ENCODE measurements at places on chromosomes 2 and 18.

DNA sequence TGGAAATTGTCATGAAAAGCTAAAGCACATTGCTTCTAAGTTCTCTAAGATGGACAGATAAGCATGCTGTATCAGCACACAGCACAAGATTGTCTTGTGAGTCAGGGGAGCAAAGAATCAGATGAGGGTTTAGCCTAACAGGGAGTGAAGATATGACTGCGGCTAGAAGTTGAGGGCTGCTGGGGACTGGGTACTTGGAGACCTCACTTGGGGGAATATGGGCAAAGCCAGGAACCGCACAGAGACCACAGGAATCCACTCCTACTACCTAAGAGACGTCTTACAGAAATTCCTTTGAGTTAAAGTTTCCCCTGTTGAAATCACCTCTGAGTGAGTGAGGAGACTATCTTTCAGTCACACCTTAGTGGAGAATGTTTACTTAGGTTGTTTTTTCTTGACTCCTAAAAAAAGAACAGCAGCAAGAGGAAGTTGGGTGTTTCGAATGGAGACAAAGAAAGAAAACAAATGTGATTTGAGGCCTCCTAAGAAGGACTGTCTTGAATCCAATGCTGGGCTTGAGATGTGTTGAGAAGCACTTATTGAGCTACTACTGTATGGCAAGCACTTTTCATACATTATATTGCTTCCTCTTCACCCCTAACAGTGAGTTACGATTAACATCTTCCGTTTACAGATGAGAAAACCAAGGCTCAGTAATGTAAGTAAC is 100.7 kb downstream of the ANKRD44 start:
- no peak for DNase-seq

DNA sequence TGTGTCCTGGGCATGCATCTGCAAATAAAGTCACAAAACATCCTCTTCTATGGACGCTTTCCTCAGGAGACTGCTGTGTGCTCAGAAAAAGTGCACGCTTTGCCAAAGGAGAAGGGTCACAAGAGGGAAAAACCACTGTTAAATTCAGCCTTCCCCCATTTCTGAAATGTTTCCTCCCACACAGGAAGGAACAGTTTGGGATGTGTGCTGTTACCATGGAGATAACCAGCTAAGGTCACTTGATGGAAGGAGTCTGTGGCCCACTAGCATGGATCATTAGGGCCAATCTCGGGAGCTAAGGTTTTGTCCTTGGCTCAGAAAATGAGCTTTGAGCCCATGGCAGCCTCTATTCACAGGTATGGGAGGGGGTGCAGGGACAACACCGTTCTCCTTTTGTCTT is 5.6 kb downstream of the KCNE4 start:
- no peak for DNase-seq

- DNase-seq = no peak
Observed at GRCh38 chr2:241268306-241268705, 47.2 kb downstream of the HDLBP start.

DNA sequence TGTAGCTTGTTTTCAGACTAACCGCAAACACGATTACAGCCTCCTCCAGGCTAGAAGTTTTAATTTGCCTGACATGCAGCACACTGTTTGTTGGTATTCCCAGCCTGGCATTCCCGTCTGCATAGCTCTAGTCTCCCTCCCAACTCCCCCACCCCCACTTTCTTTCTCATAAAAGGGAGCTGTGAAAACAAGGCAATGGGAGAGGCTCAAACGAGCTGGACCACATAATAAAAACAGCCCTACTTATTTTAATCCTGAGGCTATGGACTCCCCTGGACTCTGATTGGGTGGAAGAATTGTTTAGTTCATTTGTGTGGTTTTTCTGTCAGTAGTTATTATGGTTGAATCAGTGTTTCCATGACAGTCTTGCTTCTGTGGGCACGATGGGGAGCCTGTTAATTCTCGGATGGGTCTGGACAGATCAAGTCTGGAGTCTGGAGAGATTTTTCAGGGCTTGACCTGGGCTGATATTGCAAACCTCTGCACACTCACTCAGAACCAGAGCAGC is 1.2 kb downstream of the STON1 start:
- peak; percentile 88 for DNase-seq

- DNase-seq = no peak
Observed at GRCh38 chr2:83686863-83687262, 772.2 kb downstream of the SUCLG1 start.

DNA sequence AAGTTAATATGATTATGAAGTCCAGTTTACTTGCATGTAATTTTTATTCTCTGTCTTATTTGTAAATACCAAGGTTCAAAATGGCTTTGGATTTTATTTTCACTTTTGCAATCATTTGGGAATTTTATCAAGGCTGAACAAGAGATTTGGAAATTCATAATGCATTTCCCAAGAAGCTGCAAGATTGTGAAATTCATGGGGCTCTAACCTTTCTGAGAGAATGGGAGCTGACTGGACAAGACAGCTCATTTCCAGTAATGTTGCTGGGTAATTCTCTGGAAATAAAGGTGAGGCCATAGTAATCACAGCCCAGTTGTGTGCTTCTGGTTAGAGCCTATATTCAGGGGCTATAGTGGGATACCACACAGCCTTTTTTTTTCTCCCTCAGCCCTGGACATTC is 21.5 kb upstream of the NABP1 start:
- peak; percentile 86 for DNase-seq

DNA sequence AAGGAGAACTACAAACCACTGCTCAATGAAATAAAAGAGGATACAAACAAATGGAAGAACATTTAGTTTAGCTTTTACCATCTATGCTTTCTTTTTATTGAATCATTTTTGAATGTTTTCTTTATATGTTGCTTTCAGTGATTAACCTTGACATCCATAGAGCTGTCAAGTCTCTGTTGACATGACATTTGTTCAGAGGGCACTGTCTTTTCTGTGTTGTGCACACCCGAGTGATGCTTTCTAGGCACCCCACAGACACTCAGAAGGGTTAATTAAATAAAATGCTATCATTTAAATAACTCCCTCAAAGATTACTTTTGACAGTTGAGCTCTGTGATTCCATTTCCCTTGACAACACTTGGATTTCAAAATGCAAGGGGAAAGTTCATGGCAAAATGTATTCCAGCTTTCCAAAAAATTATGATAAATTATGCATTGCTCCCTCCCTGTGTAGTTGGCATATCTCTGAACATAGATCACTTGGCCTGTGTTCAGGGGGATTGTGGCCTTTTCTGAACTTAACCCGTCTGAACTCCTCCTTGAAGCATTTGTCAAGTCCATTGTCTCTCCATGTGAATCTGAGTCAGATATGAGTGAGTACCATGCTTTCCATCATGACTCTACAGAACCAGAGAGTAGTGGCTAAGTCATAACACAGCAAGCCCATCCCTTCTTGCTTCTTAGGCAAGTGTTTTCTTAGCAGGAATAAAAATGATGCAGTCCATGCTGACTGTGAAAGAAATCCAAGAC is 372.6 kb downstream of the RPRM start:
- DNase-seq = peak; percentile 1

DNA sequence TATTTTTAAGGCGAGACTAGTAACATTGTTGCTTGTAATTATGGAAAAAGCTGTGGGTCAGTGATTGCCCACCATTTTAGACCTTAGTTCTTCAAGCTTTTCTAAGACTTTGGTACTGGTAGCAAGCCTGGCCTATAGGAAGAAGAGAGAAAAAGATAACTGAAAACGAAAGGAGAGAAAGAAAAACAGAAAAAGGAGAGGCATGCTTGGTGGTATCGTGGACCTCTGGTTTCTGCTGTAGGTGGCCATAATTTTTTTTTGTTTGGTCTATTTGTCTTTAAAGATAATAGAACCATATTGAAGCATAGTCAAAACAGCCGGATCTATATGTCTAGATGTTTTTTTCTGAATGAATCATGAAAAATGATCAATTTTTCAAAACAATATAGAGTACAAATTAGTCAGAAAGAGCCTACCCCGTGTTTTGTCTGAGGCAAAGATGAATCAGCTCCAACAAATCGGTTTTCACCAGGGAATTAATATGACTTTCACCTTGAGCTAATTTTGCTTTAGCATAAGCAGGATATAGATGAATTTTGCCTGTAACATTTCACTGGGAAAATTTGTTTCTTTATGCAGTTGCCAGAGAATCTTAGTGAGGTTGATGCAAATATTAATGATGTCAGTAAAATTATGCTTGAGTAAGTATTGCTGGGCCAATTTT is 45.7 kb downstream of the CCDC85A start:
- DNase-seq = no peak

- DNase-seq = no peak
Observed at GRCh38 chr18:11899063-11899462, 9.1 kb downstream of the MPPE1 start.

- no peak for DNase-seq
Observed at GRCh38 chr2:203892207-203892606, 24.6 kb downstream of the CTLA4 start.

DNA sequence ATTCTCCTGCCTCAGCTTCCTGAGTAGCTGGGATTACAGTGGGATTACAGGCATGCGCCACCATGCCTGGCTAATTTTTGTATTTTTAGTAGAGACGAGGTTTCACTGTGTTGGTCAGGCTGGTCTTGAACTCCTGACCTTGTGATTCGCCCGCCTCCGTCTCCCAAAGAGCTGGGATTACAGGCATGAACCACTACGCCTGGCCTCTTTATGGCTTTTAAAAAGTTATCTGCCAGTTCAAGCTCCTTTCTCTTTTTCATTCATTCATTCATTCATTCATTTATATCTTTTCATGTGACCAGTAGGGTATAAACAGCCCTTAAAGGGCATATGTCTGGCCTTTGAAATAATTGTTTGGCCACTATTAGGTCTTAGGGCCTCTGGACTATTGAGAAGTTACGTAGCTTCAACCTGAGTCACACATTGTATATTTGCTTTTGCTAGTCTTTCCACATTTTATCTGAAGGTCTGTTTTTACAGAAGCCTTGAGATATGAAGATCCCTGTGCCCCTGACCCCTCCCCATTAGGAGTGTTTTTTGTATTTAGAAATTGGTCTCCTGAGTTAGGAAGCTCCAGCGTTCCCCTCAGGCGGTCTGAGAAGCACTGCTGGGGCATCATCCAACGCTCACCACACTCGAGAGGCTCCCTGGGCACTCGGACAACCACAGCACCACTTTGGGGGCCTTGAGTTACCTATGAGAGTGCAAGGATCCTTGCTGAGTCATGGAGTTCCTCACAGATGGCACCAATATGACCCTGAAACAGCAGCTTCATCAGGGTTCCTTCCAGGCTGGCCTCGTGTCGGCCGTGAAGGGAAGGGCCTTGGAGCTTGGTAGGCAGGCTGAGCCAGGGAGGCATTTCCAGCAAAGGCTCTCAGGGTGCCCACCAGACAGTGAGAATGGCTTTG is 21.8 kb downstream of the FZD5 start:
- DNase-seq = no peak

DNA sequence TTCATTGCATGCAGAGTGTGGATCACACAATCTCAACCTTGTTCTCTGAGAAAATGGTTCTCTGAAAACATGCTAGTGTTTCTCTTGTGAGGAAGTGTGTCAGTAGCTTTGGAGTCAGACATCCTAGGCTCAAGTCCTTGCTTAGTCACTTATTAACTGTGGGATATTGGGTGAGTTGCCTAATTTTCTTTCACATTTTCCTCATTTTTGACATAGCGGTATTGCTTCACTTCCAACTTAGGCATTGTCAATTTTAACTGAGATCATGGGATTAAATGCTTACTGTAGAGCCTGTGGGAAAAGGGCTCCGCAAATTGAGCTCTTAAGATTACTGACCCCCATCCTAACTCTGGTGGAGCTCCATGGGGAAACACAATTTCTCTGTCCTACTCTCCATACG is 622.2 kb downstream of the CNTNAP5 start:
- no peak for DNase-seq

- no peak for DNase-seq
Observed at GRCh38 chr18:9861933-9862332, 23.8 kb upstream of the TXNDC2 start.

DNA sequence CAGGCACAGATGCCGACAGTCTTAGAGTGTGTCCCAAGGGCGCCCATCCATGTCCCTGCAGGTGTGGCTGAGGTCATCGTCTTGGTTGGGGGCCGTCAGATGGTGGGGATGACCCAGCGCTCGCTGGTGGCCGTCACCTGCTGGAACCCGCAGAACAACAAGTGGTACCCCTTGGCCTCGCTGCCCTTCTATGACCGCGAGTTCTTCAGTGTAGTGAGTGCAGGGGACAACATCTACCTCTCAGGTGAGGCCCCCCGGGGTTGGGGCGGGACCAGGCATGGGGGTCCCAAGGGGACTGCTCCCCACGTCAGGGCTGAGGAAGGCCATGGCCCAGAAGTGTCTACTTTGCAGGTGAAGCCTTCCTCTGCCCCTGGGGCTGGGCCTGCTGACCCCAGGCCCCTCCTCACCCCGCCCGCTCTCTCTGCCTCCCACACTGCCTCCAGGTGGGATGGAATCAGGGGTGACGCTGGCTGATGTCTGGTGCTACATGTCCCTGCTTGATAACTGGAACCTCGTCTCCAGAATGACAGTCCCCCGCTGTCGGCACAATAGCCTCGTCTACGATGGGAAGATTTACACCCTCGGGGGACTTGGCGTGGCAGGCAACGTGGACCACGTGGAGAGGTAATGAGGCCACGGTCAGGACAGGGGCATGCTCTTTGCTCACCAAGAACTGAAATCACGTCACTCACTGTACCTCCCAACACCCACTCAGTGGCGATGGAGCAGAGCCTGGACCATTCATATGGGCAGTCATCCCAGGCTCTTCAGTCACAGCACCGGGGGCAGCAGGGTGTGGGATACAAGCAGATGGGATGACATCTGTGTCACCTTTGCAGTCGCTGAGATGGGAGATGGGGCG is 230.8 kb downstream of the ATAD2B start:
- no peak for DNase-seq

- no peak for DNase-seq
Observed at GRCh38 chr2:231490801-231491200, 26.5 kb upstream of the NCL start.

DNA sequence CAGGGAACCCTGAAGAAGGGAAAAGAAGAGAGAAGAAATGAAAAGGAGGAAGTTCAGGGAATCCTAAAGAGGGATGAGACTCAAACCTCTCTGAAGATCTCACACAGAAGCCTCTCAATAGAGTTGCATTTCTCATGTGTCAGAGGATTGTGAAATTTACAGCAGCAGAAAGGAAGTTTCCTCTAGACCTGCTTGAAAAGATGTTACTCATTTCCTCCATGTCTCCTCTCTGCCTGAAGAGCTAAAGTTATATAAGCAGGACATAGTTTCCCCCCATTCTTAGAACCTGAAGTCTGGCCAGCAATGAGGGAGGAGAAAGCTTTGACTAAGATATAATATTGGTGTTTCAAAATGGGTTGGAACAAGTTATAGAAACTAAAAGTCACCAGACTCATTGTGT is 1155.6 kb downstream of the LRP1B start:
- peak; percentile 10 for DNase-seq
